KG1 (cell line): ENCODE measurements at places on chromosomes 6 and 20.

- no peak for DNase-seq
Observed at GRCh38 chr6:13985663-13986325, 61.0 kb downstream of the RNF182 start.

DNA sequence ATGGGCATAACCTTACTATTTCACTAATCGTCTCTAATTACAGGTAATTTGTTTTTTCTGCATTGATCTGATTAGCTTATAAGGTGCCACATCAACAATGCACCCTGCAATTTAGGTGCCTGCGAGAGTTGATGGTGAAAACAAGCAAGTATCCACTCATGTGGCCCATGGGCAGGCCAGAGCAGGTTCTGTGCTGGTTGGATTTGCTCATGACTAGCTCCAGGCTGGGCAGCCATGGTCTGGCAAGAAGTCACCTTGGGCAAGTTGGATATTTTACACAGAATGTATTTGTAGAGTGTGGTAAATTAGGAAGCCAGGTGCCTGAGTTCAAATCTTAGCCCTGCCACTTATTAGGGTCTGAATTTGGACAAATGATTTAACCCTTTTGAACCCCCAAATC, 25.3 kb downstream of the RAB44 start:
- DNase-seq: no peak

DNA sequence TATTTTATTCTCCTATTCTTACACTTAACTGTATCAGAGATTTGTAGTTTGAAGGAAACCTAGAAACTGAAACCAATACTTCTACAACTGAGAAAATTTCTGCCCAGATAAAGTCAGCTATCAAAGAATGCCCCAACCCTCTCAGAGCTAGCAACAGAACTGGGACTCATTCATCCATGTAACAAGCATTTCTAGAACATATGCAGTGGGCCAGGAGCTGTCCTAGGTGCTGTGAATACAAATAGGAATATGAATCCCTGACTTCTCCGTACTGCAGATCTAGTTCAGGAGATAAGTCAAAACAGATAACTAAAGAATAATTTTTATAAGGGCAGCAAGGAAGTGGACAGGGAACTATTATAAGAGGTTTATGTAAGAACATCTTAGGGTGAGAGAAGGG, 654.1 kb upstream of the NOX3 start:
- DNase-seq: no peak

GRCh38 chr6:99349171-99350141, at the start of gene FAXC:
TSS of gene FAXC (minus strand) at chr6:99349674. CDS start at chr6:99349372, 302 bp downstream.
- no peak for DNase-seq

DNA sequence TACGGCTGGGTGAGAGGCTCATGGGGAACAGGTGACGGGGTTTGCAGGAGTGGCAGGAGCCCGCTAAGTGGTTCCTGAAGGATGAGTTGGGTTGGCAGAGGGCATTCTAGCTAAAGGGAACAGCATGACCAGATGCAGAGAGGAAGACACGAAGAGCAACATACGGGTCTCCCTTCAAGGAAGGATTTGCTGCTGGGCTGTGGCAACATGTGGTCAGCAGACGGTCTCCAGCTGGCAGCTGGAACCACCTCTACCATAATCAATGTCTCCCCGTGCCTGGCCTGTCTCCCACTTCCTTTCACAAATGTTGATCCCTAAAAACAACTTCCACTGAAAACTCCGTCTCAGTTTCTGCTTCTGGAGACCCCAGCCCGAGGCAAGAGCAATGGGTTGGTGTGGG, 80.6 kb upstream of the SULF2 start:
- DNase-seq: no peak

DNA sequence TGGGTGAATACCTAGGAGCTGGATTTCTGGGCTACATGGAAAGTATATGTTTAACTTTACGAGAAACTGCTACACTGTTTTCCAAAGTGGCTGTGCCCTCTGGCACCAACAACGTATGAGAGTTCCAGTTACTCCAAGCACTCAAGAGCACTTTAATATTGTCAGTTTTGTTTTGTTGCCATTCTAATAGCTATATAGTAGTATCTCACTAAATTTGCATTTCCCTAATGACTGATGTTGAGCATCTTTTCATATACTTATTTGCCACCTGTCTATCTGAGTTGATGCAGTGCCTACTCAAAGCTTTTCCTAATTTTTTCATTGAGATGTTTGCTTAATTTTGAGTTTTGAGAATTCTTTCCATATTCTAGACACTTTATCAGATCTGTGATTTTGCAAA, 76.7 kb downstream of the IYD start:
- DNase-seq: no peak

- DNase-seq: no peak
Observed at GRCh38 chr20:38195521-38195920, 30.5 kb upstream of the TGM2 start.

DNA sequence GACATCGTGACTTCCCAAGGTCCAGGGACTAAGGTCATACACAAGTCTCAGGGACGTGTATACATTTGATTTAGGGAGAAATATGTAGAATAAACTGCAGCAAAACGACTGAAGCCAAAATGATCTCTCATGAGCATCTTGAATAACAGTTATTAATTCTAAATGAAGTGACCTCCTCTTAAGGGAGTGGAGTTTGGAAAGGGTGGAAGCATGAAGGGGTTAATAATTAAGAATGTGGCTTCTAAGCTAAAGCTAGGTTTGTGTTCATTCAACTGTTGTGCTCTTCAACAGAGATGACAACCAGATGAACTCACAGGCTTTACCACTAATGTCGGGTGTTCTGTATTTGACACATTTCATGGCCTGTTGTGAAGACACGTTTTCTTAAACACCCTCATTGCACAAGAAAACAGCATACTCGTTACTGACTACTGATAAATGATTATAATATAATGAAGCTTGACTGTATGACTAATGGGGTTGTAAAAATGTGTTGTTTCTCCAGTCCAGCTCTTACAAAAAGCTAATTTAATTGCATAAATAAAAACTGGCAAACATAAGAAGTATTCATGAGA, 1.5 kb downstream of the PPP1R14C start:
- no peak for DNase-seq

GRCh38 chr6:7975764-7976146, 65.2 kb upstream of the TXNDC5 start:
- no peak for DNase-seq

DNA sequence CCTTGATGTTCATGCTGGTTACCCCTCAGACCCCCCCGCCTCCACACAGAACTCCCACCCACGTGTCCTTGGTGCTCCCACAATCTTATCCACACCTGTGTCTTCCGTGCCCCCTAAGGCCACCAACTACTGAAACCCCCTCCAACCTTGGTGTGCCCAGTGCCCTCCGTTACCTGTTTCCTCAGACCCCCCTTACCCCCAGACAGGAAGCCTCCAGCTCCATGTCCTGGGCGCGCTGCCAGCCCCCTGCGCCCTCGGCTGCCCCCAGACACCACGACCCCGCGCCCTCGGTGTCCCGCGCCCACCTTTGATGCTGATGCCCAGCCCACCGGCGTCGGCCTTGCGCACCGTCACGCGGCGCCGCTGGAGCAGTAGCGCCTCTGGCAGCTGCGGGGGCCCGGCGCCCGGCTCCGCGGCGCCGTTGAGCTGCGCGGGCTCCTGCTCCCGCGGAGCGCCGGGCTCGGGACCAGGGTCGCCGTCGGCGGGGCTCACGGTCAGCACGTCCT, 504 bp downstream of the SNTA1 start:
- no peak for DNase-seq

- no peak for DNase-seq
Observed at GRCh38 chr6:20631549-20631924, 97.3 kb downstream of the CDKAL1 start.

DNA sequence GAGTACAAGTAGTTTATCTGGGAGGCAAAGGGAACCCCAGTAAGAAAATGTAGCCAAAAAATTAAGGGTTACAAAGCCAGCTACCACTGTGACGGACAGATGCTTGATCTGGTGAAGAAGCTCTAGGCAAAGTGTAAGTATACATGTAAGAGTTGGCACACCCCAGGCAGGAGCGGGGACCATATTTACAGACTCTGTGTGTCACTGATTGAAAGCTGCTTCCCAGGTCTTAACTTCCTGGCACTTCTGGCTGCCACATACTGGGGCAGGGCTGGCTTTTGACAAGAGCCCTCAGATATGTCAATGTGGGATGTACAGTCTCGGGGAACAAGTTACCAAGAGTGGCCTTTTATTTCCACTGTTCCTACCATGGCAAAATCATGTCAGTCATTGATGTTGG, 48.0 kb upstream of the BCLAF1 start:
- DNase-seq: no peak

- no peak for DNase-seq
Observed at GRCh38 chr6:41840326-41840725, 52.8 kb downstream of the TOMM6 start.

DNA sequence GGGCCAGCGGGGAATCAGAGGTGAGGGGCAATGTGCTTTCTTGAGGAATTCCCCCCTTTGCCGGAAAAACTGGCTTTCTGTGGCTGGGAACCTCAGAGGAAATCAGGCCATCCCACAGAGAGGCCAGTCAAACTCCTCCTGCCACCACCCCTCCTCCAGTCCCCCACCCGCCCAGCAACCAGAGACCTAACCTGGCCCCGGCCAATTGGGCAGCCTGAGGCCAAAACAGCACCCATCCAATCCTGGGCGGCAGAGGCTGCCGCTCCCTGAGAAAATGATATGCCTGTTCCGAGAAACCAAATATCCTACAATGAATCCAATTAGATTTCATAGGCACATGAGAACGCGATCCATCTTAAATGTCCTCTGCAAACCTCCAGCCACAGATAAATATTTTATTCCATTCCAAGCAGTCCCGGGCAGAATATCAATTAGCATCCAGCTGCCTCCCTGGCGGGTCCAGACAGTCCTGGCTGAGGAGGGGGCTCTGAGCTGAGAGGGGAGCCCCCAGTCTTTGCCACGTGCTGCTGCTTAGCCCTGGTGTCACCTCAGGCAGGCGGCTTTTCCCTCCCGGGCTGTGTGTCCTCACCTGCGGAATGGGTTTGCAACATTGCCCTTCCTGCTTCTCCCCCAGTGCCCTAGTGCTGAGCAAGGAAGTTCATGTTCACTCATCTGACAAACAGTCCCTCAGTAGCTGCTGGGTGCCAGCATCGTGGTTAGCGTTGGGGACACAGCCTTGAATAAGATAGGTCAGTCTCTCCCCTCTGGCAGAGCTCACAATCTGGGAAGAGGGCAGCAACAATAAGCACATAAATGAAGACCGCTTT, 95.0 kb downstream of the DLGAP4 start:
- DNase-seq: no peak

DNA sequence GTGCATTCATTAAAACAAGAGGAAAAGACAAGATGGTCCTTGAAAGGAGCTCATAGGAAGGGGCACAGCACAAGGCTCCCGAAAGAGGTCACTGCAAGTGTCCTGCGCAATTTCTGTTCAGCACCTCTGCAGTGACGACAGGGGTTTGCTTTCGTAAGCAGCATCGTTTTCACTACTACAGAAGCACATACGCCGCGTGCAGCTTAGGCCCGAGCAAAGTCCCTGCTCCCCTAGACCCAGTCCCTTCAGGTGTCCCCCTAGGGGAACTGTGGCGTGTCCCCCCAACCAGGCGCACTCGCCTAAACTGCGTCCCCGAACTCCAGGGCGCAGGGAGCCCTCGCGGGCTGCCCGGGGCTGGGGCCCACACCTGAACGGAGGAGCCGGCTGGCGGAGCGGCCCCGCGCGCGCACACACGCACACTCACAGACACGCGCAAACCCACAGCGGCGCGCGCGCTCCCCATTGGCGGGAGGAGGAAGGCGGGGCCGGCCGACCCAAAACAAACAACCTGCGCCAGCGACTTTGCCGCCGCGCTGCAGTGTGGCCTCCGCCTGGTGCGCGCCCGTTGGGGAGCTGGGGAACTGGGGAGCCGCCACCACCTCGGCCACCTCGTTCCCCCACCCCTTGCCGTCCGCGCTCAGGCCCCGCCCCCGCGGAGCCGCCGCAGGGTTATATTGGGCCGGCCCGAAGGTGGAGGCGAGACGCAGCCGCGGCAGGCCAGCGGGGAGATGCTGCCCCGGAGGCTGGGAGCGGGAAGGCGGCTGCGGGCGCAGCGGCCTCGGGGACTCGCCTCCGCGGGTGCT, at the start of gene FOXQ1:
FOXQ1 (plus strand) TSS at position 699 of the 803 bp plus-strand sequence. CDS start 607 bp downstream, outside the sequence.
- DNase-seq: no peak

DNA sequence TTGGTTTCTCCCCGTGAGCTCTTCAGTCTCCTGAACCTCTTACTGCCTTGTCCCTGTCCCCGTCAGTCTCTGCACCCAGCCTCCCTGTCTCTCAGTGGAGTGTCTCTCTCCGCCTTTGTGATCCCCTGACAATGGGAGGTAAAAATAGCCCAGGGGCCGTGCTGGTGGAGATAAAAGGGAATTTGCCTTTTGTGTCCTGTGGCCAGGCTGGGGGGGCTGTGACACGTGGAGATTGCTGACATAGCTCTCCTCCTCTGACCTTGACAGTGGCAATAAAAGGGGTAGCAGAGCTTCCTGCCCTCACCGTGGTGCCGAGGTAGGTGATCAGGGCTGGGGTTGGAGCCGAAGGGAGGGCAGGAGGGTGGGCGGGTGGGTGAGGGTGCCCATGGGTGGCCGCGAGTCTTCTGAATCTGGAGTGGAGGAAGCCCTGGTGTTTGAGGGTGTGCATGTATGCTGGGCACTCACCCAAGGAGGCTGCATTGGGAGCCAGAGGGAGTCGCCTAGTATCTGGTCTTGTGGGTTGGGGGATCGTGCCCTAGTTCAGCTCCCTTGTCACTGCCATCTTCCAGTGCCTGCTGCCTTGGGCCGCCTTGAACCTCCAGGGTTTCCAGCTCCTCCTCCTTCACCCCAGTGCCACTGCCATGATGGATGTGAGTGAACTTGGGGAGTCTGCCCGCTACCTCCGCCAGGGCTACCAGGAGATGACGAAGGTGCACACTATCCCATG, 21.9 kb downstream of the MYH7B start:
- no peak for DNase-seq

DNA sequence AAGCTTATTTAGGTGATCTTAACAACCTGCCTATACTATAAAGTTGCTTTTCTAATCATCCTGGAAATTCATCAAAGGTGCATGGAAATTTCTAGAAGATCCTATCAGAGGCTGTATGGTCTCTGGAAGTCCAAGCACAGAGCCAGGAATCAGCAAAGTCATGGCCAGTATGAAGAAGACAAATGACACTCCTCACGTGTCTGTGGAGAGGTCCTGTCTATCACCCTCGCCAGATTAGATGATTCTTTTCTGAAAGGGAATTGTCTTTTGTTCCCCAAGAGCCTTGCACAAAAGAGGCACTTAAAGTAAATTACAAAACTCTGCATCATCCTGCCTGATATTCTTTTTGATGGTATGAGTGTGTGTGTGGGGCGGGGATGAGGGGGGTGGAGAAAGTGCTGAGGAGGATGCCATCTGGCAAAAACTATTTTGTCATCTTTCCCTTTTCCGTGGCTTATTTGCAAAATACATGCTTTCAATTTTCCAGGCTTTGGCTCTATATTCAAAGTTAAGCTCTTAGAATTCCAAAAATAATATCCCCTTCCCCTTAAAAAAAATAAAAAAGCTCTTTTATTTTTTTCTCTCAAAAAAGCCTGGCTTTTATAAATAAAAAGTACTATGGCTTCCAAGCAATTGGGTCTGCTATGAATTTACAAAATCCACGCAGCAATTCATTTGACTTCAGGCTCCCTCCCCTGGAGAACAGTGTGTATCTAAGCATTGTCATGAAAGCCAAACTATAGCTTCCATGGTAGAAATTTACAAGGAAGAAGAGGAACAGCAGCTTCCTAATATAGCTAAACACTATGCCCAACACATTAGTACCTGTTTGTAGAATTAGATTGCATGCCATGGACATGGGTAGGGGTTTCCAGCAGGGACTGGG, 185.2 kb upstream of the ARG1 start:
- DNase-seq: no peak
